AG10803 (cell line): ENCODE measurements at places on chromosomes 11 and 22.

DNA sequence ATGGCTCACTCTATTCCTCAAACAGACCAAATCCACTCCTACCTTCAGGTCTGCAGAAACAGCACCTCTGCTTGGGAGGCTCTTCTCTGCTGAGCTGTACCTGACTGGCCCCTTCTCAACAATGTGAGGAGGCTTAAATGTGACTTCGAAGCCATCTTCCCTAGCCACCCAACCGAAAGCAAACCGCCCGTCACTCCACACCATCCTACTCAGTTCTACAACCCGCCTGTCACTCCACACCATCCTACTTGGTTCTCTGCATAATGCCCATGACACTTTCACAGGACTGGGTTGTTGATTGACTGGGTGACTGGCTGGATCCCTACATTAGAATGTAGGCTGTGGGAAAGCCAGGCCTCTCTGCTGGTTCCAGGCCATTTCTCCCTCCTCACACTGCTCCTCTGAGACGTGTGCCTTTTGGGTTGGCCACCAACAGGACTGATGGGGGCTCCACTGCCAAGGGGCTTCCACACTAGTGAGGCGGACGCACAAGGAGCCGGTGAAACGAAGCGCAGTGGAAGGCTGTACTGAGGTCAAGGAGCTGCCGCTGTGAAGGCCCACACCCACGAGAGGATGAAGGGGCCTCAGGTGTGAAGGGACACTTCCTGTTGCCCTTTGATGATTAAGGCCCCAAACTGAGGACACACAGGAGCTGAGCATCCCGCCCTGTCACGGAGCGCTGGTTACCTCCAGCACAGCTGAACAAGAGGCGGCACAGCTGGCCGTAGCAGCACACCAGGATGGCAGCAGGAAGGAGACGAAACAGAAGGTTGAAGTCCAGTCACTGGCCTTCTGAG, 47.5 kb upstream of the SPATA19 start:
- no peak for DNase-seq

GRCh38 chr11:120211522-120212258, 858 bp downstream of the OAF start:
- DNase-seq: no peak

DNA sequence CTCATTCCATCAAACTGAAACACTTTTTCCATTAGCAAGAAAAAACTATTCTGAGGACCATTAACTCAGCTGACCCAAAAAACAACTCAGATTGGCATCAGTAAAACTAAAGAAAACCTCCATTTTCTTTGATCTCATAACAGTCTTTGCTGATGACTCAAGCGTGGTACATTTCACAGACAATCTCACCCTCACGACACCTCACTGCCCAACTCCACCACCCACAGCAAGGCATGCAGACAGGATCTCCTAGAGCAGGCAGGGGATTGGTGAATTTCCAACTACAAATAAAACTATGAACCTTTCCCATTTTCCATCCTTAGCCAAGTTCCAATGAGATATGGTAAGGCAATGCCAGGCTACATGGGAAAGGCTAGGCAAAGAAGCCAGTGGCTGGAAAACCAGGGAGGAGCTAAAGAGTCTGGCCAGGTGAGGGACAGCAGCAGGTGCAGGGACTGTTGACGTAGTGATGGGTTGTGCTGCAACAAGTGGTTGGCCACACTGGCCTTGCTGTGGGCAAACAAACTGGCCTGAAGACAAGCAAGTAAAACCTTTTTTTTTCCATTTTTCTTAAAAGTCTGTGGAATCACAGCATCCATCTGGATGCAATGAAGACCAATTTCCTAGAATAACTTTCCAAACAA, 97.2 kb downstream of the SERGEF start:
- DNase-seq: no peak

GRCh38 chr11:107705027-107705426, 6.8 kb downstream of the SLN start:
- DNase-seq: peak; percentile 87

DNA sequence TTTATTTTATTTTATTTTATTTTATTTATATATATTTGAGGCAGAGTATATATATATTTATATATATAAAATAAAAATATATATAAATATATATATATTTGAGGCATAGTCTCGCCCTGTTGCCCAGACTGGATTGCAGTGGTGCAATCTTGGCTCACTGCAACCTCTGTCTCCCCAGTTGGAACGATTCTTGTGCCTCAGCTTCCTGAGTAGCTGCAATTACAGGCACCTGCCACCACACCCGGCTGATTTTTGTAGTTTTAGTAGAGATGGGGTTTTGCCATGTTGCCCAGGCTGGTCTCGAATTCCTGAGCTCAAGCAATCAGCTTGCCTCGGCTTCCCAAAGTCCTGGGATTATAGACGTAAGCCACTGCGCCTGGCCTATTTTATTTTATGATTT, 31.4 kb downstream of the ACO2 start:
- no peak for DNase-seq

DNA sequence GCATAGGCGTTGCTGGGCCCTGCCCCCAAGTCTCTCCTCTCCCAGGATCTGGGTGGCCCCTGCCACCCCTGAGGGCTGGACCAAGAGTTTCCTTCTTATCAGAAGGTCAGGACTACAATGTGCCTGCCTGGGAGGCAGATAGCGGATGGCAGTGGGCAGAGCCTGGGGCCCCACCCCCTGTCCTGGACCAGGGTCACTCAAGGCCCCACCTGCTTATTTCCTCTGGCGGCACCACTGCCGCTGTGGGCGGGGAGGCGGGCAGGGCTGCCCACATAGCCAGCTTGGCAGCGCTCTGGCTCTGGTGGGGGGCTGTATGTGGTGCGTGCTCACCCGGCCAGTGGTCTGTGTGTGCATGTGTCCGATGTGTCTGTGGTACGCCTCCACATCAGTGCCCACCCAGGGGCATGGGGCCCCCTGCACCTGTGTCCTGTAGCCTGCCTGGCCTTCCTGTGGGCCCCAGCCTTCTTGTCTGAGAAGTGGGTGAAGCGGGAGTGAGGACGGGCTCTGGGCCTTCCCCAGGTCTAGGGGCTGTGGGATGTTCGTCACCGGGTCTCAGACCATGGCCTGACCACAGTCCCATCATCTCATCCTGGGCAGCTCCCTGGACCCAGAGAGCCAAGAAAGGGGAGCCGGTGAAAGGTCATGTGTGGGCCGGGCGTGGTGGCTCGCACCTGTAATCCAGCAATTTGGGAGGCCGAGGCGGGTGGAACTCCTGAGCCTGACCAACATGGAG, 3.0 kb downstream of the GAS2L1 start:
- no peak for DNase-seq

GRCh38 chr11:90803366-90803765, 580.5 kb upstream of the CHORDC1 start:
- DNase-seq: no peak

- peak; percentile 89 for DNase-seq
These were observed 4.8 kb downstream of the BEST1 start for GRCh38 chr11:61954851-61955421.

DNA sequence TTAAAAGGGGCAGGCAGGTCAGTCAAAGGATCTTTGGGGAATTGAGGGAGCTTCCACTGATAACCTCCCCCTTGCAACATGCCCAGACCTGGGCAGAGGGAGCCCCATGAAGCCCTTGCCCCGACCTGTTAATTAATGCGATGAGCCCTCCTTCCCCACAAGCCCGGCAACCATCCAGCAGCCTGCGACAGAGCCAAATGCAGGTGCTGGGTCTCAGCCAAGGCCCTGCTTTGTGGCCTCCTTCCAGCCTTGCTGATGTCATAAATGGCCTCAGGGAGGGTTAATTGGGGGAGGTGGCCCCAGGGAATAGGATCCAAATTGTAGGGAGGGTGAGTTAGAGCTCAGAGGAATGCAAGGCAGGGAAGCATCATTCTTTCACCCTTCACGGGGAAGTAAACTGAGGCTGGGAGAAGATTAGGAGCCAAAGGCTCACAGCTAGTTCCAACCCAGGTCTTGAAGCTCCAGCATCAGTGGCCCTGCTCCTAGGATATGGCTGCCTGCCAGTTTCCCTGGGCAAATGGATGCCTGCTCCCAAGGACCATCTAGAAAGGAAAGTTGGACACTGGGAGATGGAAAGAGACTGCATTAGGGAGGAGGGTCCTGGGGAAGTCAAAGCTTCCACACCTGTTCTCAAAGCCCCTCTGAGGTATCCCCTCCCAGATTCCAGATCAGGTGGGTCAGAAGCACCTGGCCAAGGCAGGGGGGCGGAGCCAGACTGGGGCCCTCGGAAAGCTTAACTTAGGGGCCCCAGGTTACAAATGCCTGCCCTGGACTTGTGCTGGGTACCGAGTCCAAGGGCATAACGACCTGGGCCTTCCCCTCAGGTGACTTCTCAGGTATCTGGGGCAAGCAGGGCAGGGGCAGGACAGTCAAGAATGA, 34.1 kb downstream of the LMO1 start:
- no peak for DNase-seq

GRCh38 chr11:10394229-10395101, 60.6 kb upstream of the AMPD3 start:
- DNase-seq: no peak

DNA sequence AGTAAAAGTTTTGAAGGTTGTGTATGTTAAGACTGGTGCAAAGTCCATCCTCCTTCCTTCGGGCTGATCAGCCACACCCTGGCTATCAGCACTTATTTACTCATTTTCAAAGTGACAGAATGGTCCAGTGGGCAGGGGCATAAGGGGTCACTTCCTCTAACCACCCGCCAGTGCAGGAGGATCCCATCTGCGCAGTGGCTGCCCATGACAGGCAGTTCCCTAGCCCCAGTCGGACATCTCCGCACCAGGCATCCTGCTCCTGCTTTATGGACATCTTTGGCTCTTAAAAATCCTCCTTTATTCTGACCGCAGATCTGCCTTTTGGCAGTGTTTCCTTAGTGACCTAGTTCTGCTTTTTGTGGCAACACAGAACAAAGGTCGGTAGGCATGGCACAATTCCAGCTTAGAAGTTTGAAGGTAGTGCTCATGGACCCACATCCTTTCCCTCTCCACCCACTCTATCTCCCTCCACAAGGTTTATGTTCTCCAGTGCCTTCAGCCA, 55.9 kb downstream of the BMAL1 start:
- DNase-seq: no peak

- DNase-seq: peak; percentile 24
These were observed 84.4 kb downstream of the CSTPP1 start for GRCh38 chr11:47020793-47021526.

GRCh38 chr22:34623580-34623979, 442.4 kb upstream of the ISX start:
- no peak for DNase-seq

DNA sequence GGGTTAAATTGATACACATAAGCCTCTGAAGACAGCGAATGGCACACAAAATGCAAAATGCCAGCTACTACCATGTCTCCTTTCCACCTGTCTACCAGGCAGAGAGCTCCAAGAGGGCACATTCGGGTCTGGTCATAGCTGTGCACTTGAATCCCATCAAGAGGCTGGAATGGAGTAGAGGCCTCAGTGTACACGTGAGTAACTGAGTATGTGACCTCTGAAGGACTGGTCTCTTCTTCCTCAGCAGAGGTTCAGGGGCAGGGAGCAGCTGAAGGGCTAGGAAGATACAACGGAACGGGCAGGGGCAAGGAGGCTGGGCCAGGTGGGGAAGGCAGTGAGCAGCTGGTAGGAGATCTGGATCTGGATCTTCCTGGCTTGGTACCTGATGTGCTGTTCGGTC, 56.3 kb upstream of the PHOX2A start:
- DNase-seq: no peak

DNA sequence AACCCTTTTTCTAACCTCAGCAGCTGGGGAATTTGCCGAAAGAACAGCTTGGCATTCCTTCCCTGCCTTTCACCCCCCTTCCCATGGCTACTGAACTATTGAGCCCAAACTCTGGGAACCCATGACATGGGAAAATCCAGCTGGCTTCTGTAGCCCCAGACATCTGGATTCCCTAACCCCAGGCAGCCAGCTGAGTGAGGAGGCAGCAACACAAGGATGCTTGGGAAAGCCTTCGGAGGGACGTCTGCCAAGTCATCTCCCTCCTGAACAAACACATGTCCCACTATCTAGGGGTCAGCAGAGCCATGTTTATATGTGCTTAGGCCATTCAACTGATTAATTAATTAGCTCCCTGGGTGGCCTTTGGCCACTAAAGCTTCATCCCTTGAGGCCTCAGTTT, 21.6 kb downstream of the LRRC55 start:
- DNase-seq: peak; percentile 69

- no peak for DNase-seq
These were observed 404.3 kb downstream of the JRKL start for GRCh38 chr11:96794152-96794551.

- no peak for DNase-seq
These were observed 31.6 kb downstream of the RBX1 start for GRCh38 chr22:40982482-40983385.

GRCh38 chr22:36301384-36301828, 48.5 kb downstream of the APOL1 start:
- DNase-seq: peak; percentile 52

GRCh38 chr11:122917311-122917710, 34.8 kb downstream of the JHY start:
- peak; percentile 43 for DNase-seq

GRCh38 chr11:44575288-44575672, 9.8 kb downstream of the CD82 start:
- DNase-seq: peak; percentile 65

- no peak for DNase-seq
These were observed 27.2 kb upstream of the MS4A8 start for GRCh38 chr11:60672255-60672654.

DNA sequence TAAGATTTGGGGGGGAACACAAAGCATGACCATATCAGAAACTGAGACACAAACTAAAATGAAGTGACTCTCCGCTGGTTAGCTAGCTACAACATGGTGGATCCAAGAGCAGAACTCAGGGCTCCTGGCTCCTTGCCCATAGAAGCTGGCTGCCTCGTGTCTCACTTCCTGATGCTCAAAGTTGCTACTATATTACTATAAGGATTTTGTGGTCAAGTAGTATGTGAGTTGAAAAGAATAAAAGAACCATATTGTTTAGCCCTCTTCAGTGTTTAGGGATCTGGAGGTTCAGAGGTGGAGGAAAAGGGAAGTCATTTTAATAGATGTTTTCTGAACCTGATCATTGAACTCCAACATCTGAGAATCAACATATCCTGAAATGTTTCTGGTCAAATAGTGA, 16.9 kb upstream of the SIK2 start:
- DNase-seq: peak; percentile 72

GRCh38 chr11:16606784-16607674, 131.4 kb upstream of the C11orf58 start:
- no peak for DNase-seq

DNA sequence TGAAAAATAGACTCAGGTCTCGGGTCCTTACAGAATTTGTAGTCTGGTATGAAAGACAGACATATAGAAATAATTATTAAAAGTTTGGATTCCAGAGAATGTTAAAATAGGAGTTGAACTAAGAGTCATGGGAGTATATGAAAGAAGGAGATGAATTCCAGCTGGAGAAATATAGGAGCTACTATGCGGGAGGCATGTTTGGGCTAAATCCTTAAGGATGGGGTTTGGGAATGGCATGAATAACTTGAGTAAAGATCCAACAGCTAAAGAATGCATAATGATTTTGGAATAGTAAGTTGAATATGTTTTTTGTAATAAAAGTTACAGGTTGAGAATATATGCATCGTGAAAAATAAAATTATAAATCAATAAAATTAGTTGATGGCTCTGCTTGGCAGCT, 129.4 kb upstream of the SLC5A12 start:
- DNase-seq: no peak
